ENCODE measurements at places on chromosomes 7 and 10.

DNA sequence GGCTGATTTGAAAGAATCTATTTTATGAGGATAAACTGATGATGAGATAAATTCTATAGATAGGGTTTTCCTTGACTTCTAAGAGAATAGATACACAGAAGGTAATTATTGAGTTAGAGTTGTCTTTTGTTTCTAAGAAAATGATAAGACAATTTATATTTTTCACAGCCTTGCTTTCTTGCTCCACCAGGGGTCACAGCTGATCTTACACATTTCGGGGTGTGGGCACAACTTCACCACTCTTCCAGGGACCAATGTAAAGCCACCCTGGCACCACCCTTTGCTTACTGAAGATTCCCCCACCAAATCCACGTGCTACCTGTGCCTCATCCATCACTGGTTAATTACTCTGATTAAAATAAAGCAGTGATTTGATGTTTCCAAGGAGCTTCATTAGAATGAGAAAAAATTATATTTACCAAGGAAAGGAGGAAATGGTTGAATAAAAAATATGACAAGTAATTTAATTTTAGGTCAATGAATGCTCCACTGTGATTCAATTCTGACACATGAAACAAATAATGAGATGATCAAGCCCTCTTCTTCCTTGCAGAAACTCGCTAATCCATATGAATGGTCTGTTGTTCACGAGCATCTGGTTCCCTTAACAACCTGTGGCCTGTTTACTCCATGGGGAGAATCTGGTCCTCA, 177.3 kb upstream of the TNS3 start:
- DNase-seq: no peak

GRCh38 chr7:140417456-140418155, 13.7 kb downstream of the RAB19 start:
- no peak for DNase-seq

- no peak for DNase-seq
Measured at GRCh38 chr10:25849988-25850387, 84.0 kb upstream of the MYO3A start.

DNA sequence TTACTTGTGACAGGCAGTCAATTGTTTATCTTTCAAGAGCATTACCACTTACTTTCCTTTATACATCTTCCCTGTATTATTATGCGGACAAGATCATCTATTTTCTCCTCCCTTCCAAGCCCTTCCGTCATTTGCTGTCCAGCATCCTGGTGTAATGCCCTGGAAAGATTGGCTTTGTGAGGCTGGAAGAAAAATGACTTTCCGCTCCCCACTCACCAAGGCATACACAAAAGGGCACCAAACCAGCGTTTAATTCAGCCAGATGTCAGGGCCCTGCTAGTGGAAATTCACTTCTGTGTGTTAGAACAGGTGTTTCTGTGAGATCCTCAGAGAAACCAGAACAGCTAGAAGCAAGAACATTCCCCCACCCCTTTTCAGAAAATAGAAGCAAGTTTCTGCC, 128.1 kb upstream of the NANOS1 start:
- no peak for DNase-seq

GRCh38 chr7:129851809-129852208, 101.0 kb downstream of the UBE2H start:
- DNase-seq: no peak

DNA sequence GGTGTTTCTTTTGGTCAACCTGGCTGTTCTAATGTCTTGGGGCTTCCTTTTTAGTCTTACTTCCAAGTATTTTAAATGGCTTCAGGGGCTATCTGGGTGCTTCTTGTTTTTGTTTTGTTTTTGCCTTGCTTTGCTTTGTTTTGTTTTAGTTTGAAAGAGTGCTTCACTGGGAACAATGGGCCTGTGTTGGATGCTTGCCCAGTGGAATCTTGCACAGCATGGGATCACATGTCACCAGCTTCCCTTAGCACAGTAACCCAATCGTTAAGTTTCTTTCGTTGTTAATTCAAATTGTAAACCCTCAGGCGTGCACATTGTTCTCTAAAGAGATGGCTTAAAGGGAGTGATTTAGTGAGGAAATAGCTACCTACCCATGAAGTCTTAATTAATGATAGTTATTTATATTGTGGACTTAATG, 8.9 kb downstream of the COL17A1 start:
- no peak for DNase-seq

GRCh38 chr7:158846304-158846703, 10.1 kb upstream of the DYNC2I1 start:
- no peak for DNase-seq

DNA sequence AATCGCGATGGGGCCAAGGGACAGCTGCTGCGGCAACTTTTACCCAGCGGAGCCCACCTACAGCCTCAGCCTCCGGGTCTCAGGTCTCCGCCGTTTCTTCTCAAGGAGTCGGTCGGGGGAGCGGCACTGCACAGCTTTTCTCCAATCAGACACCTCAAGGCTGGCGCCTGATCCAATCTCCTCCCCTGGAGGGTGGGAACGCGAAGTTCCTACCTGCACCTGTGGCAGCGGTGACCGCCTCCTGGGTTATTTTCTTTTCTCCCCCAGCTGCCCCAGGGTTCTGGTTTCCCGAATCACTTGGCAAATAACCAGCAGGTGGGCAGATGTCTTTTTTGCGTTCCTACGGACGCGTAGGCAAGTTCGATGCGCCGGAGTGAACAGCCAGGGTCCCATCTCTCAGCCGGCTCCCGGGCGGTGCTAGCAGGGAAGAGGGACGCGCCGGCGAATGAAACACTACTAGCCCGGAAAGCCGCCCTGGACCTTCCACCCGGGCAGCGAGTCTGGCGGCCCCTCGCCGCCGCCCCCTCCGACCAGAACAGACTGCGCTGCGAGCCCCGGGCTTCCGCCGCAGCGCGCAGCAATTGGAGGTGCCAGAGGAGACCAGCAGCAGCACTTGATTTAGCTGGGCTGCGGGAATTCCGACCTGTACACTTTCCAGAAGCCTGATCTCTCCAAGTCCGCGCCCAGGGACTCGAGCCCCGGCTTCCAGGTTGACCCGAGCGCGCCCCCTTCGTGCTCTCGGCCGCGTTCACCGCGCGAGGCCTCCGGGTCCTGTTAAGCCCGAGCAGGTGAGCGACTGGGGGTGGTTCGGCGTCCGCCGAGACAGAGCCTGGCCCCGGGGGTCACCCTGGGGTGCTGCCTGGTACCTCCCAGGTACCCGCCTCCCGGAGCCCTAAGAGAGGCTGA, at the start of gene PRR15:
TSS of gene PRR15 (plus strand) at position 246 of the 906 bp plus-strand sequence. CDS start 2,495 bp downstream, outside the sequence.
- no peak for DNase-seq

DNA sequence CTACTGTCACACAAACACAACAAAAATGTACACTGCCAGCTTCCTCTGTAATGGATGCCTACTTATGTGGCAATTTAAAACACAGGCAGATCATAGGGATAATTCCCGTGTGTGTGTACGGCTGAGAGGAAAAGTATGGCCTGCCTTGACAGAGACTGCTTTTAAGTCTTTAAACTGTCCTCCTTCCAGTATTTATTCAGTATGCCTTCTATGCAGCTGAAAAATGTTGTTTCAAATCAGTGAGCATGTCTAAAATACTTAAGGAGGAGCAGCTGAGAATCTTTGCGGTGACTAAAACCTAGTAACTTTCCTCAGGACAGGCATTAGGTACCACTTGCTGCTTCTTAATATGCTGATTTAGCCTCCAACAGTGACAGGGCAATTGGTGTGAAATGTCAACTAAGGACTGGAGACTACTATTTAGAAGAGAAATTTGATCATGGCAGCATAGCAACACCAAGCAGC, 126.3 kb downstream of the CACNA2D1 start:
- no peak for DNase-seq

- no peak for DNase-seq
Measured at GRCh38 chr7:25348104-25348503, 119.8 kb upstream of the NPVF start.

GRCh38 chr10:34866848-34867247, 51.8 kb upstream of the PARD3 start:
- no peak for DNase-seq

DNA sequence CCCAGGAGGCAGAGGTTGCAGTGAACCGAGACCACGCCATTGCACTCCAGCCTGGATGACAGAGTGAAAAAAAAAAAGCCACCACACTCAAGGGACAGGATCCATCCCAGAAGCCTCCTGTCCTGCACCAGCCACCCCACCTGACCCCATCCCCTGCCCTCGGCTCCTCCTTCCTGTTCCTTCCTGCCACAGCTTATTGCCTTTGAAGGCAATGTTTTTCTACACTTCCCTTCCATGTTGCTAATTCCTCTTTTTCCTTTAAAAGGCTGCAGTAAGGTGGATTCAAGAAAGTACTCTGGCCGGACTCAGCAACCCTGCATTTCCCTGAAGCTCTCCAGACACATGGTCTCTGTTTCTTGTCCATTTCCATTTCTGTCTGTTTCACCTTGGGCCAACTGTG, 80.9 kb downstream of the FAM171A1 start:
- DNase-seq: no peak

DNA sequence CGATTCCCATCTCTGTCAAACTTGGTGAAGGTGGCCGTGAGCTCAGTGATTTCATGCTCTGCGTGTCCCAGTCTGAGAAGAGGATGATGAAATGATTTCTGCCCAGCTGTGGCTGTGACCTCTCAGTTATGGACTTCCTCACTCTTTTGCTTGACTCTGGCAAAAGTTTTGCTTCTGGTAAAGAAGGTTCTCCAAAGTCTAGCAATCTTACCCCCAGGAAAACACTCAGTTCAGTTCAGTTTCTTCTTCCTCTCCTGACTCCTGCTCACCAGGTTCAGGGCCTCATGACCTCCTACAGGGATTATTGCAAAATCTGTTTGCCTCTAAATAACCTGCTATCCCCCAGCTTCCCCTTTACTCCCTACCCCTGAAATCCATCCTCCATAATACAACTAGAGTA, 4.9 kb upstream of the BLOC1S2 start:
- DNase-seq: no peak

GRCh38 chr10:113859261-113859660, 4.8 kb downstream of the NHLRC2 start:
- DNase-seq: no peak

DNA sequence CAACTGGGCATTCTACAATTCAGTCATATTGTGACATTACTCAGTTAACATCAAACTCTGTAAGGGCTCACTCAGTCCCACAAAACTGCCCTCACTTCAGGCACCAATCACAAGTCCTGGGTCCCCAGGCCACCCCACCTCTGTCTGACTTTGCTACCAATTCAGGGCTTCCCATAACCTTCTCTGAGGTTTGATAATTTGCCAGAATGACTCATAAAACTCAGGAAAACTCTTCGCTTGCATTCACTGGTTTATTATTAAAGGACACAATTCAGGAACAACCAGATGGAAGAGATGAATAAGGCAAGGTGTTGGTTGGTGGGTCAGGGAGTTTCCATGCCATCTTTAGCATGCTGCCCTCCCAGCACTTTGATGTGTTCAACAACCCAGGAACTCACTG, 41.3 kb downstream of the AVL9 start:
- no peak for DNase-seq

- DNase-seq: no peak
Measured at GRCh38 chr10:112333452-112333851, 40.5 kb upstream of the ACSL5 start.

Measured in activated naive CD4-positive, alpha-beta T cell (primary cell).